ENCODE measurements at places on chromosomes 16 and 17.

DNA sequence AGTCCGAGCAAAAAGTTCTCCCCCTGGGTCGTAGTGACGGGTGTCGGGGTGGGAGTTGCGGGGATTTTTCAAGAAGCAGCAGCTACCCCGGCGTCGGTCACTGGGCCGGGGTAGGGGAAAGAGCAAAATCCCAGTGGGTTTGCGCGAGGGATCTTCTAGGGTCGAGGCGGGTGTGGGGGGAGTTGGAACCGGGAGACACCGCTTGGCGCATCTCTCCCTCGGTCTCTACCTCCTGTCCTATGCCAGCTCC lies 2.3 kb upstream of the UBTF start:
- no peak for DNase-seq

- DNase-seq, result peak; percentile 52
Observed at GRCh38 chr17:73156166-73156840, 8.5 kb upstream of the SSTR2 start.

DNA sequence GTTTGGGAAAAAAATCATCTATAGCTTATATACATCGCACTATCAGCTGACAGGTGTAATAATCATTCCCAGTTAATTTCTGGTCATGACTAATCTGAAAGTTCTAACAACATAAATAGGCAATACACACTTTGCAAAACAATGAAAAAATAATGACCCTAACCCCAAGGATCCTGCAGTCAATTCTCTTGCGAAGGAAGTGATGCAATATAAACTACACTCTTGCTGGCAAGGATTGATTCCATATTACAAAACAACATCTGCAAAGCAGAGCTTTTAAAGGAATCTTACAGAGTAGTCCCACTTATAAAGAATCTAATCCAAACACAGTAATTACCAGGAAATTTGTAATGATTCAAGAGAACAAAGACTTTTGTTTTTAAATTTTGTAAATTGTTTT lies 73.4 kb downstream of the MYO1D start:
- DNase-seq, result no peak

GRCh38 chr17:3993493-3994220 lies 29.4 kb upstream of the ATP2A3 start:
- DNase-seq, result no peak

DNA sequence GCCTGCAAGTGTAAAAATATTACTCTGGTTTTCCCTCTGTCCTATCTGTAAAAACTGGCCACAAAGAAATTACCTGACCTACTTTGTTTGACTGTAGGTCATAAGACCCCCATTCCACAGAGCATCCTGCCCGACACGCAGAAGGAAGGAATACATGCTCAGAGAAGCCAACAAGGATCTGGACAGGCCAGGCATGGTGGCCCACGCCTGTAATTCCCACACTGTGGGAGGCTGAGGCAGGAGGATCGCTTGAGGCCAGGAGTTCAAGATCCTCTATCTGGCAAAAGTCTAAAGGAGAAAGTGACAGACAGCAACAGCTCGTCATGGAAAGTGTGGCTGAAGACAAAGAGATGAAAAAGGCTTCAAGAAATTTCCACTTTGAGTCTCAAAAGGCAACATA lies 78.2 kb upstream of the RNU2-1 start:
- no peak for DNase-seq

DNA sequence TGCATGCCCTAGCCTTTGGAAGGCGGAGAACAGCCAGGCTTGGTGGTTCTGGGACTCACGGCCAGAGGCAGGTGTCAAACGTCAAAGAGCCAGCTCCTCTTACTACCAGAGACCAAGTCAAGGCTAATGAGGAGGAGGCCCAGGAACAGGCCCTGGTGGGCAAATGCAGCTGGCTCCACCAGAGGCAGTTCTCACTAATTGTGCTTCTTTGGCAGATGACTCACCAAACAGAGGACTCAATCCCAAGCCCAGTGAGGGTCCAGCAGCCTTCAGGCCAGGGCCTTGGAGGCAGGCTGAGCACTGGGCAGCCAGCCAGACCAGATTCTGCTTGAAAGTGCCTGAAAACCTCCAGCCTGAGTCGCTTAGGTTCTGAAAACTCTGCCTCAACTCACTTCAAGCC lies 336.5 kb upstream of the CDH5 start:
- no peak for DNase-seq

GRCh38 chr16:11788914-11789313 lies 8.1 kb downstream of the ZC3H7A start:
- DNase-seq, result no peak

- no peak for DNase-seq
Observed at GRCh38 chr17:50767446-50767845, at the start of gene ANKRD40CL. ANKRD40CL (minus strand) TSS chr17:50767518; CDS start chr17:50766913, 605 bp downstream.

DNA sequence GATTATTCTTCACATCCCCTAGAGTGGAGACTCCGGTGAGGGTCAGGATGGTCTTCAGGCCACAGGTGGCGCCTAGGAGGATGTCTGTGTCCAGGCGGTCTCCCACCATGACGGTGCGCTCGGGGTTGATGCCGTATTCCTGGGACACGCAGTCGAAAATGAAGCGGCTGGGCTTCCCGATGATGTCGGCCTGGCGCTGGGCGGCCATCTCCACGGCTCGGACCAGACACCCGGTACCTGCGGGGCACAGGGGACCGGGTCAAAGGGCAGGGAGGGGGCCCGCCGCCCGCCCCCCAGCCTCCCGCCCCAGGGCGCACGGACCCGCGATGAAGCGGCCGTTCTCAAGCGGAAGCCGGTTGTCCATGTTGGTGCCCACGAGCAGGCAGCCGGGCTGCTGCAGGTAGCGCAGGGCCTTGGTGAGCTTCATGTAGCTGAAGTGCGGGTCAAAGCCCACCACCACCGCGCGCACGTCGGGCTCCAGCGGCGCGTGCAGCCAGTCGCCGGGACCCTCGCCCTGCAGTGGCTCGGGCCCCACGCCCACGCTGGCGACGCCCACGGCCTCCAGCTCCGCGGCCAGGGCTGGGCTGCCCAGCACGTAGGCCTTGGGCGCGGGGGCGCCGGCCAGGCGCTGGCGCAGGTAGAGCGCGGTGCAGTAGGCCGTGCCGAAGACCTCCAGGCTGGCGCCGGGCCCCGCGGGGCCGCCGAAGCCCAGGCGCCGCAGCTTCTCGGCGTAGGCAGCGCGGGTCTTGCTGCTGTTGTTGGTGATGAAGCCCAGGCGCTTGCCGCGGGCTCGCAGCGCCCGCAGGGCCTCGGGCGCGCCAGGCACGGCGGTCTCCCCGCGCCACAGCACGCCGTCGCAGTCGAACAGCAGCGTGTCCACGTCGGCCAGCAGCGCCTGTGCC lies 572 bp downstream of the PGP start:
- DNase-seq, result no peak

Measured in activated T-cell treated with anti-CD3 and anti-CD28 coated beads for 48 hours (primary cell).